Neural crest cell (in vitro differentiated cells): ENCODE measurements at places on chromosomes 5 and 9. TPM values are rescaled to one million over a fixed set of nuclear protein-coding genes. Genes with fewer than 3 reads are reported as not detected.

The TMEM215 gene
- 0.57 and 0.72 TPM in 2 replicates for total RNA-seq

The RGMB gene
- 98.3 and 99.4 TPM in 2 replicates for total RNA-seq

The PCDHB12 gene
- total RNA-seq = 3.1 TPM in 2 replicates

DNA sequence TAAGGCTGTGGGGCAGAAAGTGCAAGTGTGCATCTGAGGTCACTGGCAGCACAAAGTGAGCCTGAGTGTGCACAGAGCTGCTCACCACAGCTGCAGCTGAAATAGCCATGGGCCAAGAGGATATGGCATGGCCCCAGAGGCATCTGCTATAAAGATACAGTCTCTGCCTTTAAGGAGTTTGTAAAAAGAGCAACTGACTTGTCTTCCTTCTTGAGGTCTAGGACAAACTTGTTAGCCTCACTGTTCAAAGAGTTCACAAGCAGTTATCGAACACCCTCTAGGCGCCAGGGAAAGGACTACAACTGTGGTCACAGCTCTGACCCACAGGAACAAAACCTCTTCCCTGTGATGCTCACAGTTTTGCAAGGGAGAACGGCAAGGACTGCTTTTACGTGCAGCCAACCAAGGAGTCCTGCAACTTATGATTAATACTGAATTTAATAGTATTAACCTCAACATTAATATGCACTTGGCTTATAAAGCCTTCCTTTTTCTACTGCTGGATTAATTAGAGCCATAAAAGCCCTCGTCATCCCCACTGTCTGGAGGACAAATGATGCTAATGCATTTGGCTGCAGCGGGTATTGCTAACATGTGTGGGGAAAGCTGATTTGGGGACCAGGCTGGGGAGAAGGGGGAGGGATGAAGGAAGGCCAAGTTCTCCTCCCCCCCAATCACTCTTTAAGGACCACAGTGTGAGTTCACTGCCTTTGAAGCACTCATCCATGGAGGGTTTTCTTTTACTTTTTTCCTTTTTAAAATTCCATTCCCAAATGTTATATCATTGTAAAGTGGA lies 189.8 kb upstream of the TRIM32 start:
- no peak overlapping the region for H3K4me3 ChIP-seq
- peaks cover 13% of the 10 kb centered on the region for H3K27me3 ChIP-seq
- H3K4me1 ChIP-seq = peaks cover 5% of the 10 kb centered on the region
- H3K36me3 ChIP-seq = no peaks in the 10 kb centered on the region

DNA sequence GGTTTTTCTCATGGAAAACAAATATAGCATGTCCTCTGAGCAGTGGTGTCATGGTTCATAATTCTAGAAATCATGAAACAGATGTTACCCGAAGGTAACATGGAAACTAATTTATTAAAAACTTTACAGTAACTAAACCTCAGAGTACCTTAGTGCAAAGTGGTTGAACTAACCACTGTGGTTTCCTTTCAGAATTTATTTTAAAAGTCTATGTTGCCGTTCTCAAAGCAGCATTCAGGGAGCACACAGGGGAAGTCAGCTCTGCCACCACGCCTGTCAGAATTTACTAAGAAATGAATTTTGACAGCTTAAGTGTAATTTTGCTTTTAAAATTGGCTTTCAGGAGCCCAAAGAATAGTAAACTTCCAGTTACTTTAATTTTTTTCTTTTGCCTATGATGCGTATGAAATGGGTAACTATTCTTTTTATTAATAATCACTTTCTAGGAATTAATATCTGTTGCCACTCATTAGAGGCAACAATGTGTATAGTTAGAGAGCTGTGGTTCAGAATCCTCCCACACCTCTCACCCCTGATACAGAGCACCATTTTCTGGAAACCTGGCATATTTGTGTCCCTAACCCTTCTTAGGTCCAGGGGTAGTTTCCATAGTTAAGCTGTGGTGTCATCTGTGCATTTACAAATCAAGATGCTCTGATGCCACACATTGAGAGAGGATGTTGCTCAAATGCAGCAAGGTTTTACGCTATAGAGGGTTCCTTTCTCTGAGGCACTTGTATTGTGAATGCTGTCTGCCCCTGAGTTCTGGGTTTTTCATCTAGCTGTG lies 202.6 kb downstream of the ZSWIM6 start:
- H3K27ac ChIP-seq = no peak overlapping the region
- no peak for DNase-seq
- H3K4me1 ChIP-seq = peaks cover 10% of the 10 kb centered on the region
- H3K36me3 ChIP-seq = peaks cover 40% of the 10 kb centered on the region
- H3K27me3 ChIP-seq = no peaks in the 10 kb centered on the region
- H3K4me3 ChIP-seq = no peak overlapping the region

The FSTL4 gene
- 1.6 and 2.0 TPM in 2 replicates for total RNA-seq

DNA sequence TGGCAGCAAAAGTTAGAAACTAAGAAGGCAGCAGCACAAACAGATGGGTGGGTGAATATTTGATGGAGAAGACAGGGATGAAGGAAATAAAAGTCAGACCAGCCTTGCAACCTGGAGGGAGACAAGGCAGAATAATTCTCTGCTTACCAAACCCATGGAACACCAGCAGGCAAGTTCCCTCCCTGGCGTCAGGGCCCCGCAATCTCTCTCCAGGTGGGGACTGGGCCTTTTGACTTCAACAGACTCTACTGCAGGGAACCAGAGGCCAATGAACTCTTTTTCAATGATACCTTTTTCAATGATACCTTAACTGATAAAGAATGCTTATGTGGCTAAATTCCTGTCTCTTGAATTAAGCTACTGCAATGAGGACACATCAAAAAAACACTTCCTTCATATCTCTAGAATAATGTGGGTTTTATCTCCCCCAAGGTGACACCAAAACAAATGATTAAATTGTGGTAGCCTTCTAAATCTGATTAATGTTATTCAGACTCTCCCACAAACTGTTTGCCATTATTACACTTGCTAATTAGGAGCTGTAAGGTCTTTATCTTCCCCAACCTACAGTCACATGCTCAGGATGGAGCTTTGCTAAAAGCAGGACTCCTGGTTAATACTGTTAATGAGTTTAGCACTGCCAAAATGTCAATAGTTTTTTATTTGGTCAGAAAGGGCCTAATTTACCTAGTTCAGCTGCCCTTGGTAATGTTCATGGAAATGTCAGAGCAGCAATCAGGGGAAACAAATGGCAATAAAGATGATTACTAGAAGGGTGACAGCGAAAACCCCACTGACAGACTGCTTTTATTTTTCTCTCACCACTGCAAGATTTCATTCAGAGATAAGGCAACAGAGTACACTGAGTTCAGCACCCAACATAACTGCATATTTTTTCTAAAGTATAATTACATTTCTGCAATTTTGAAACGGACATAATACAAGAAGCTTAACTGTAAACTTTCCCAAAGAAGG lies 165.5 kb downstream of the TSSK1B start:
- H3K36me3 ChIP-seq = no peaks in the 10 kb centered on the region
- no peak for DNase-seq
- H3K4me1 ChIP-seq = peaks cover 23% of the 10 kb centered on the region
- no peaks in the 10 kb centered on the region for H3K27me3 ChIP-seq

- peaks cover 49% of the 10 kb centered on the region for H3K4me1 ChIP-seq
- DNase-seq = no peak
- H3K4me3 ChIP-seq = peak overlapping the region; percentile 89
Observed at GRCh38 chr5:178587763-178588611, 2.2 kb downstream of the COL23A1 start.

GRCh38 chr9:35070823-35071813 lies 1.3 kb downstream of the VCP start:
- peaks cover 2% of the 10 kb centered on the region for H3K27me3 ChIP-seq
- H3K4me3 ChIP-seq = peak overlapping the region; percentile 98
- H3K36me3 ChIP-seq = peaks cover 40% of the 10 kb centered on the region
- peaks cover 47% of the 10 kb centered on the region for H3K4me1 ChIP-seq
- peak overlapping the region; percentile 98 for H3K27ac ChIP-seq
- DNase-seq = no peak

The EDIL3 gene
- 0.84 and 1.2 TPM in 2 replicates for total RNA-seq

DNA sequence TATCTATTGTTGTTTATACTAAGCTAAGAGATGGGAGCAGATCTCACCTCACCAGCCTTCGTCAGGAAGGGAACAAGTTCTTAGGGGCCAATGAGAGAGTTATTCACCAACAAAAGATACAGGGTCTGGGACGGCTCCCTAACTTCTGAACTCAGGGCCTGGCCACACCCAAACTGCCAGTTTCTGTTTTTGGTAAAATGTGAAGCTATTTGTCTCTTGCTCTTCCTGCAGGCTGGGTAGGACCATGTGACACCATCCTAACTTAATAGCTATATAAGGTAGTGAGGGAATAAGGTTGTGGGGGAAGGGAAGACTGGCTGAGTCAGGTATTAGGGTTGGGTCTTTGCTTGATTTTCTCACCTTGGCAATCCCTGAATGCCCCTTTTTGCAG lies 480.5 kb downstream of the KDM4C start:
- peaks cover 10% of the 10 kb centered on the region for H3K4me1 ChIP-seq
- DNase-seq = no peak
- H3K27ac ChIP-seq = no peak overlapping the region
- H3K36me3 ChIP-seq = no peaks in the 10 kb centered on the region
- H3K27me3 ChIP-seq = no peaks in the 10 kb centered on the region

- H3K4me1 ChIP-seq = peaks cover 15% of the 10 kb centered on the region
- peaks cover 33% of the 10 kb centered on the region for H3K36me3 ChIP-seq
- H3K27me3 ChIP-seq = peaks cover 29% of the 10 kb centered on the region
- no peak for DNase-seq
- H3K4me3 ChIP-seq = peak overlapping the region; percentile 11
Observed at GRCh38 chr5:93583768-93584595, 960 bp downstream of the NR2F1 start.

GRCh38 chr5:136772491-136772890 lies 407.1 kb upstream of the TRPC7 start:
- no peak overlapping the region for H3K4me3 ChIP-seq
- no peaks in the 10 kb centered on the region for H3K36me3 ChIP-seq
- H3K27ac ChIP-seq = no peak overlapping the region
- H3K27me3 ChIP-seq = peaks cover 14% of the 10 kb centered on the region
- H3K4me1 ChIP-seq = peaks cover 4% of the 10 kb centered on the region

DNA sequence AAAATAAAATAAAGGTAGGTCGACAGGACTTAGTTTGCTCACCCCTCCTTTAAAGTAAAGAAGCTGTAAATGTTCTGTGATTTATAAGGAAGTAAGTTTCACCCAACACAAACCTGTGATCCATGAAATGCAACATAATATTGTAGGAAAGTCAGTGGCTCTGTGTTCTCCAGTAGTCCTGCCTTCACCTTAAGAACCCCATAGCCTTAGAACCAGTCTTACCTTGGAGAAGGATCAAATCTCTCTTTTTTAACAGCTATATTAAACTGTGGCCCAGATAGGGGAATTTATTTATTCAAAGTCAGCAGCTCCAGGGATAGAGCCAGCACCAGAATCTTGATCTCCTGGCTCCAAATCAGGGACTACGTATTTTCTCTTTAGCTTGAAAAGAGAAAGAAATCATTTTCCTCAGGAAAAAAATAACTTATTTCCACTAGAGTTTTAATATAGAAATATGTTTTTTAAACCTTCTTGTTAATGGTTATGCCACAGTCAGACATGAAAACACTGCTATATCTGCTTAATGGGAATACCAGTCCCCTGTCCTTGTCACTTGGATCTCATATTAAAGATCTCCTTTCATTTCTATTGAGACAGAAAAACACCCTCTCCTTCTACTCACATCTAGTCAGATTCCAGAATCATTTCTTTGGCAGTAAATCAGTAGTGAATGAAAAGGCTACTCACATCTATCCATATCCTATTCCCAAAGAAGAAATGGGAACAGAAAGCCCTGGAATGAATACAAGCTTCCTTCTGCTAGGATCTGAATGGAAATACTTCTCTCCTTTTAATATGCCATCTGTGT lies 269.2 kb upstream of the TNC start:
- no peaks in the 10 kb centered on the region for H3K4me1 ChIP-seq
- no peak for DNase-seq
- H3K4me3 ChIP-seq = no peak overlapping the region
- no peaks in the 10 kb centered on the region for H3K36me3 ChIP-seq

The OR1J2 gene
- not detected in 2 replicates for total RNA-seq

The PCBD2 gene
- 11.8 and 12.1 TPM in 2 replicates for total RNA-seq

DNA sequence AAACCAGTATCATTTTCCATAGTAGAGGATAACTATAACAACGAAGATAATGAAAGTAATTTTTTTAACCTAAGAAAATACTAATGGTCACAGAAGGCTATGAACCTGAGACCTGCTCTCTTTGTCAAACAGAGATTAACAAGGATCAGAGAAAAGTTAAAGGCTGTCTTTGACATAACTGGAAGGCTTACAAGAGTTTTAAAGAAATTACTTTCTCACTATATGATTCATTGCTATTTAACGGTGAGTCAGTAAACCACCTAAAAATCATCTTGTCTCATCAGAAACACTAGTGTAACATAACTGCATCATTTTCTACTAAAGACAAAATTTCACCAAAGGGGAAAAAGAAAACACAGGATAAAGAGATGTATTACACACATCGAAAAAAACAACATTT lies 19.3 kb downstream of the MLANA start:
- H3K27me3 ChIP-seq = no peaks in the 10 kb centered on the region
- no peaks in the 10 kb centered on the region for H3K4me1 ChIP-seq
- no peak for DNase-seq
- H3K27ac ChIP-seq = no peak overlapping the region
- no peak overlapping the region for H3K4me3 ChIP-seq

GRCh38 chr5:171428168-171428696 lies 8.8 kb downstream of the FGF18 start:
- no peaks in the 10 kb centered on the region for H3K36me3 ChIP-seq
- H3K4me3 ChIP-seq = no peak overlapping the region
- no peak for DNase-seq

The SLC46A2 gene
- total RNA-seq = not detected in 2 replicates

GRCh38 chr9:12394105-12394504 lies 299.1 kb upstream of the TYRP1 start:
- H3K27me3 ChIP-seq = peaks cover 4% of the 10 kb centered on the region
- no peak overlapping the region for H3K27ac ChIP-seq
- no peaks in the 10 kb centered on the region for H3K36me3 ChIP-seq
- H3K4me1 ChIP-seq = peaks cover 4% of the 10 kb centered on the region
- no peak overlapping the region for H3K4me3 ChIP-seq
- DNase-seq = no peak

The CDX1 gene
- not detected in 2 replicates for total RNA-seq

DNA sequence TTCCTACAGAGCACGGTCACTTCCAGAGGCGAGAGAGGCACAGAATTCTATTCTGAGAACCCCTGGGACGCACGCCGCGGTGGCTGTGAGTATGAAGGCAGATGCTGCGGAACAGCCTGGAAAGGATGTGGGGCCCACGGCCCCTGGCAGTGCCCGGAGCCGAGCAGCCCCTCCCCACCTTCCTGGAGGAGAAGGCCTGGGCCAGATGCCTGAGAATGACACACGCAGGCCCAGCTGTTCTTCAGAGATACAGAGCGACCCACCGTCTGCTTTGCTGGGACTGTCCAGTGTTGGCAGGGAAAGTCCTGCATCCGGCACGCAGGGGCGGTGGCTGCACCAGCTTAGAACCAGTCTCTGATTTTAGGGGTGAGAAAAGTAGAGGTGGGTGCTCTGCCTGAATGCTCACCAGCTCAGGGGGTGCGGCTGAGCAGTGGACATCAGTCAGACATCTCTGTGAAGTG lies 116.7 kb upstream of the LPCAT1 start:
- H3K36me3 ChIP-seq = no peaks in the 10 kb centered on the region
- H3K4me3 ChIP-seq = no peak overlapping the region
- no peak overlapping the region for H3K27ac ChIP-seq
- no peak for DNase-seq
- peaks cover 37% of the 10 kb centered on the region for H3K27me3 ChIP-seq
- H3K4me1 ChIP-seq = peaks cover 12% of the 10 kb centered on the region

GRCh38 chr5:1140171-1140817 lies 28.4 kb upstream of the SLC12A7 start:
- H3K4me1 ChIP-seq = peaks cover 5% of the 10 kb centered on the region
- no peak overlapping the region for H3K27ac ChIP-seq
- DNase-seq = peak; percentile 53
- no peaks in the 10 kb centered on the region for H3K27me3 ChIP-seq
- H3K36me3 ChIP-seq = no peaks in the 10 kb centered on the region

- H3K27me3 ChIP-seq = peaks cover 37% of the 10 kb centered on the region
- H3K36me3 ChIP-seq = no peaks in the 10 kb centered on the region
- H3K4me3 ChIP-seq = peak overlapping the region; percentile 99
Observed at GRCh38 chr9:91421128-91421765, 2.4 kb downstream of the NFIL3 start.

The NKD2 gene
- 15.6 and 20.6 TPM in 2 replicates for total RNA-seq
